ENCODE measurements at places on chromosomes 1 and 21.

- no peak for DNase-seq
Observed at GRCh38 chr1:111483876-111484275, 10.1 kb downstream of the C1orf162 start.

- no peak for DNase-seq
Observed at GRCh38 chr1:16257968-16258367, 21.0 kb upstream of the CPLANE2 start.

DNA sequence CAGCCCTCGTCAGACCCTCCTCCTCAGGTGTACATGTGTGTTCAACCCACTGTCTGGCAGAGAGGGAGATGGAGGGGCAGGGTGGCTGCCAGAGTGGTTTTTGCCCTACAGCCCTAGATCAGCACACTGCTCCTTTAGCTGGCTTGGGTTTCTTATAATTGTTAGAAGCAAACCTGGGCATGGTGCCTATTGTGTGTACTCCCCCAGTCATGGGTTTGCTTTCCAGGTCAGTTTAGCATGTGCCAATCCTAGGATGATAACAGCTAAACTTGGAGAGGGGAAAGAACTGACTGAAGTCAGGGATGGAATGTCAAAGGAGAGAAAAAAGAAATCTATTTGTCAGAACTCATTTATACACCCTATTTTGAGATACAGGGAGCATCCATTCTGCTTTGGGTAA lies 63.3 kb downstream of the UCK2 start:
- no peak for DNase-seq

DNA sequence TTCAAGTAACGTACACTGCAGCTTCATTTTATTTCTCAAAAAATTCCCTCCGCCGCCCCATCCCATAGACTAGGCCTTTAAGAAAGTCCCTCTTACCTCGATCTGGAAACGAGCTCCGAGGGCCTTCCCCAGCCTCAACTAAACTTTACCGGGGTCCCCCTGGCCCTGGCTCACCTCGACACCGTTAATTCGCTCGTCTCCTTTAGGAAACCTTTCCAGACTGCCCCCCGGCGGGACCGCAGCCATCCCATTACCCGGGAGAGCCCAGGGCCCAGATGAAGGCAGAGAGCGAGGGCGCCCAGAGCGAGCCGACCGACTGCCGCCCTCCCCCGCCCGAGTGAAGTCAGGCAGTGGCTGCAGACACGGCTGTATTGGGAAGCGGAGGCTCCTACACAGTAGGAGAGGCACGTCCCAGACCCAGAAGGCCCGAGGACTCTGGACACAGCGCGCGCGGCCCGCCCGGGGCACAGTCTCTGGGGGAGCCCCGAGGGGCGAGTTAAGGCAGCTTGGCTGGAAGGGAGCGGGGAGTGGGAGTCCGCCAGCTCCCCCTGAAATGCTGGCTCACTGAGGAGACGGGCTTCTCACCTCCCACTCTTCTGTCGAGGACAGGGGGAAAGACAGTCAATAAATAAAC lies 14.6 kb downstream of the SEMA6C start:
- no peak for DNase-seq

GRCh38 chr1:174136714-174137113 lies 22.6 kb upstream of the RABGAP1L start:
- no peak for DNase-seq

- DNase-seq, result no peak
Observed at GRCh38 chr1:185974367-185975170, 240.4 kb downstream of the HMCN1 start.

DNA sequence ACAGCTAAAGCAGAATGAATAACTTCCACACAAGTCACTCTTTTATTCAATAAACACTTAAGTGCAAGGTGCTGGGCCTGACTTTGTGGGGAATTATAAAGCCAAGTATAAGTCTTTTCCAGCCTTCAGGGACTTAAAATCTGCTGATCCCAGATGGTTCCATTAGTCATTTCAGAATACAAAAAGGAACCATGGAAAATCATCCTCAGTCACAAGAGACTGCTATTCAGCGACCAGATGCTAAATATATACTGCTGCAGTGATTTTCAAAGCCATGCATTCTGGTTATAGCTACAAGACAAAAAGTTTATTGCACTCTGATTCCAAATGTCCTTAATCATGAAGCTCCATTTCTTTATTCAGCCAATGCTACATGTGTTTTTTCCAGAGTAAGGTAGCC lies 25.7 kb downstream of the GLMN start:
- DNase-seq, result no peak

Data from activated gamma-delta T cell (primary cell).